Epithelial cell of prostate (primary cell): ENCODE measurements at places on chromosomes 2 and 18.
A peak's percentile ranks its signal among the peaks of the same experiment; 100 is the strongest.

DNA sequence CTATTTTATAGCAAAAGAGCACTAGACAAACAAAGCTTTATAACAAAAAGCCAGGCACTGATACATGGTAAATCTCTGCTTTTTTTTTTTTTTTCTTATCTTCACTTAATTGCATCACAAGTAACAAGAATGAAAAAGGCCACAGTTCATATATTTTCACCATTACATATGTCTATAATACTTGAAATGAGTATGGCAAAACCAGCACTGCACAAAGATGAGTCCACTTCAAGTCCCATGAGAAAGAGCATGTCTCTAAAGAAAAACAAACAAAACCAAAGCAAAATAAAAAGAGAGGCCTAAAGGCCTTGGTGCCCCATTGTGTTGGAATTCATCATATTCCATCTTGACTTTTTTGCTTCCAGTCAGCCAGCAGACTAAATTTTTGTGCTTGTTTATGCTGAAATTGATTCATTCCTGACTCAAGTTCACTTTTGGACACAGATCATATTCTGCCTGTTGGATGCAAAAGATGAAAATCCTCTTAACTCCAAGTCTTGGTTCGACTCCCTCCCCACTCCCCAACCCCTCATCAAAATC lies 264.9 kb upstream of the CCDC68 start:
- DNase-seq = no peak

- no peak for DNase-seq
Measured at GRCh38 chr18:62179213-62179612, 7.6 kb downstream of the PIGN start.

- DNase-seq = no peak
Measured at GRCh38 chr2:139424101-139424500, 643.9 kb upstream of the NXPH2 start.

- DNase-seq = no peak
Measured at GRCh38 chr2:200158647-200159356, 147.7 kb upstream of the SPATS2L start.

DNA sequence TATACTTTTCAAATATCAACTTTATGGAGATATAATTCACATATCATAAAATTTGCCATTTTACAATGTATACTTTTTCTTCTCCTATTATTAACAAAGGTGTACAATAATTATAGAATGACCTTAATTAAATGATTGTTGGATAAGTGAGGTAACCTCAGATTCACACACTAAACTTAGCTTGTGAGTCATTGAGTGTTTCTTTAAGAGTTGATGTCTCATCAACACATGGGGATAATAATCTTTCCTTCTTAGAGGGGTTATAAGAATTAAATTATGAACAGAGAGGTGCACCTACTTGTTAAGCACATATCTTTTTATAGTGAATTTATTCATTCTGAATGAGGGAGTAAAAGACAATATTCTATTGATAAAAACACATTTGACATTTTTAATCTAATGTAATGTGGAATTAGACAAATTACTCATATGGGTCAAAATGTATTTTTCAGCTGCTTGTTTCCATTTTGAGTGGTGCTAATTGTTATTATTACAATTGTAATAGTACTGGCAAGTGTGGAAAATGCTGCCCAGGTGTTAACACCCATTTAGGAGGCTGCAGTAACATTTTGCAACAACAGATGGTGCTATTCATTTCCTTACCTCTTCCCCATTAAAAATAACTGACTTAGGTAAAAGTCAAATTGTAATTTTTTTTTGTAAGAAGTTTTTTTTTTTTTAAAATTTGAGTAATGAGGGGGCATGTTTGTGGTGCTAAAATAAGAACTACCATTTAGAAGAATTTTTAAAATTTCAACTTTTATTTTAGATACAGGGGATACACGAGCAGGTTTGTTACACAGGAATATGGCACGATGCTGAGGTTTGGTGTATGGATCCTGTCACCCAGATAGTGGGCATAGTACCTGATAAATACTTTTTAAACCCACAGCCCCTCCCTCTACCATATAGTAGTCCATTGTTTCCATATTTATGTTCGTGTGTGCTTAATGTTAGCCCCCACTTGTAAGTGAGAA lies 32.1 kb upstream of the DYNAP start:
- DNase-seq = no peak

- peak; percentile 99 for DNase-seq
Measured at GRCh38 chr18:40868110-40868858, 1086.8 kb upstream of the PIK3C3 start.

DNA sequence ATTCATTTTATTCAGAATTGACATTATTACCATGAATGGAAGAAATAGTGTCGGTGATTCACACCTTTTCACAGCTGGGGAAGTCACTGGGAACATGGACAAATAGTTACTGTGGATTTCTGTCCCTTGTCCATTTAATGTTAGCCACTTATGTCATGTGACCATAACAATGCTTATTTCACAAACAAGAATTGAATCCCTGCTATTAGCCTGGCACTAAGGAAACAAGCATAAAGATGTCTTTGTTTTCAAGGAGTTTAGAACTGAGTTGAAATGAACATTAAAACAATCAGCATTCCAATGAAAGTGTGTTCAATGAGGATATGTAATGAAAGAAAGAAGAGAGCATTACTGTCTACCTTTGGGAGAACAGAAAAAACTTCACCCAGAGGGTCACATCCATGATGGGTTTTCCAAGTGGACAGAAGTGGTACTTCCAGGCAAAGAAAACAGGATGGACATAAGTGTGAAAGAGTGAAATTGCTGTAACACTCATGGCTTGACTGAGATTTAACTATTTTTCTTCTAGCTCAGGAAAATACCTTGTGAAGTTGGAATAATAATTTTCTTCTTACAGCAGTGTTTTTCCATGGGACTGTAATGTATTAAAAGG lies 324.5 kb upstream of the UBE2E3 start:
- DNase-seq = no peak

- DNase-seq = peak; percentile 14
Measured at GRCh38 chr2:153408710-153409385, 69.7 kb downstream of the RPRM start.
